ENCODE measurements at places on chromosomes 6 and 20.
A peak's percentile ranks its signal among the peaks of the same experiment; 100 is the strongest.

DNA sequence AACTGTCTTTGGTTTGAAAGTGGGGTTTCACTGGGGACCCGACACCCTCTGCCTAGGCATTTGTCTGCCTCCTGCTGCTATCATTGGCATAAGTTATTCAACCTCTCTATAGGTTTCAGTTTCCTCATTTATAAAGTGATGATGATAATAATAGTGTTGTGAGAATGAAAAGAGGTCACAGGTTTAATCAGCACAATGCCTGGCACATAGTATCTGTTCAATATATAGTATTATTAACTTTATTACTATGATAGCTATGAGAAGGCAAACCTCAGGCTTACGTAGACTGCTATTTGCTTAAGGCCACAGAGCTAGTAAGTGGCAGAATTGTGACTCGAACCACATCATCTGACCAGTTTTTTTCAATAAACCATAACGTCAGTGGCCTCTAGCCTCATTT is 256.8 kb downstream of the CDKAL1 start:
- no peak for DNase-seq

GRCh38 chr6:151276112-151276740 is 36.5 kb downstream of the AKAP12 start:
- DNase-seq: no peak

DNA sequence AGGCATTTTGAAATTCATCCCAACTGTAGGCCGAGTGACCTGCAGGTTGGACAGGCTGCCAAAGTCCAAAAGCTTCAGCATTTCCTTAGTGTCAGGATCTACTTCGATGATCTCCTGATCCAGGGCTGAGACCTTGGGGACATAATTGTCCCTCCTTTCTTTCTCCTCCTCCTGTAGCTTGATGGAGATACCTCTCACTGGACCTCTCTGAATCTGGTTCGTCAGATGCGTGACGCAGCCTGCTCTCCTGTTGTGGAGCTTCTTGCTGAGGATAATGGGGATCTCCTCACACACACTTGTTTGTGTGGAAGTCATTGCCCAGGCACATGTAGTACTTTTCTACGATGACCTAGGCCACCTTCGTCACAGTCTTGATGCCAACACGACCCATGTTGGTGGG is 1.5 kb upstream of the MAS1L start:
- no peak for DNase-seq

DNA sequence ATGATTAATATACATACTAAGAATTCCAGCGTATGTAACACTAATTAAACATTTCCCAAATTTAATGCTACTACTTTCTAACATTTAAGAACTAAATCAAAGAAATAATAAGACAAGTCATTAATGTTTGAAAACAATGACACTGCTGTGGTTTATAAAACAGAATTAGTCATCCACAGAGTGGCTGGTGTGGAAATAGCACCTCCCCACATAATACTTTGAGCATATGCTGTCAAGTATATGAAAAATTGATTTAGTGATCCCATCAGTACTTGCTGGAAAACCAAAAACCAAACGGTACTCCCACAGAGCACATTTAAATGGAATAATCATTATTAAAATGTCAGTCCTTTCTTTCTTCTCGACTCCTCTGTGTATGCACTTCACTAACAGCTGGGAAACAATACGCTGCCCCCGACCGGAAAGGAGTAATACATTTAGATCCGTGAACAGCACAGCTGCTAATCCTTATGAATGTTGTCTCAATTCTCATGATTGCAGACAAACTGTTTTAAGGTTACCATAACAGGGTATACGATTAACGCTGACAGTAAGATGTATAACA is 78.4 kb downstream of the PREP start:
- no peak for DNase-seq

GRCh38 chr6:72969666-72970065 is 255.6 kb downstream of the KHDC1L start:
- no peak for DNase-seq

GRCh38 chr6:155498370-155498769 is 42.7 kb upstream of the NOX3 start:
- no peak for DNase-seq

DNA sequence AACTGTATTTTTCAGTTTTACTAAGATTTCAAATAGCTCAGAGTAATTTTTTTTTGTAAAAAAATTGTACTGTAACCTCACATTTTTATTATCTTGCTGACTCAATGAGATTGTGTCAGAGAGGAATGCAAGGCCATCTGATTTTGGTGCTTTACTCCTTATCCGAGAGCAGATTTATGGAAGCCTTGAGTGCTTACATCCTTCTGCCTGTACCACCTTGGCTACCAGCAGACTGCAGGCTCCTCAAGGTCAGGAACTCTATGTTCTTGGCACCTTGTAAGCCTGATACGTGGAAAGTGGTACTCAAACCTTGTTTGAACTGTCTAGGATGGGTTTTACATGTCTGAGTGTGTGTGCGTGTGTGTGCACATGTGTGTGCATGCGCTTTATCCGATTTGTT is 80.1 kb upstream of the MLIP start:
- no peak for DNase-seq

DNA sequence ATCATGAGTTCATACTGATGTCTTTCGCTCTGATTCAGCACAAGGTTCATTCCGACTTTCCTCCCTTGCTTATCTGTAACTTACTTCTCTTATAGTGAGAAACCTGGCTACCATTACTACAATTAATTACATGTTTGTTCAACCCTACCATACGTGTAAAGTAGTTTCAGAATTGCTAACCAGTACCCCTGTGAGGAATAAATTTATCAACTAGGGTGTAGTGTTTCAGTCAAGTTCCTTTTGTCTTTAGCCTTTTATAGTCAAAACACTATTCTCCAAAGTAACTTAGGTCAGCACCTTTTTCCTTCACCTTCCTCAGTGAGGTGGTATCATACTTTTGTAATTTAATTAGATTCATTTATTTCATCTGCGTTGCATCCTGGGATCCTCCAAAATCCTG is 64.9 kb downstream of the MAP3K4 start:
- DNase-seq: no peak

DNA sequence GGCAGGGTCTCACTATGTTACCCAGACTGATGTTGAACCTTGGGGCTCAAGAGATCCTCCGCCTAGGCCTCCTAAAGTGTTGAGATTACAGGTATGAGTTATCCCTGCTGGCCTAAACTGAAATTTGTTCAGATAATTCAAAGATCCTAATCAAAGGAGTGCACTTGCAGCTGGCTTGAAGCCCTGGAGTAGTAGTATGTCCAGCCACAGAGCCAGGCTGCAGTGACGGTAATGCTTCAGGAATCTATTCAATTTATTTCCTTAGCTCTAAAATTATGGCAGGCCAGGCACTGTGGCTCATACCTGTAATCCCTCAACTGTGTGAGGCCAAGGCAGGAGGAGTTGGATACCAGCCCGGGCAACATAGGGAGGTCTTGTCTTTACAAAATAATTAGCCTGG is 1.4 kb upstream of the DDX43 start:
- DNase-seq: no peak

GRCh38 chr20:45913116-45913515 is 1.2 kb upstream of the PLTP start:
- DNase-seq: no peak

DNA sequence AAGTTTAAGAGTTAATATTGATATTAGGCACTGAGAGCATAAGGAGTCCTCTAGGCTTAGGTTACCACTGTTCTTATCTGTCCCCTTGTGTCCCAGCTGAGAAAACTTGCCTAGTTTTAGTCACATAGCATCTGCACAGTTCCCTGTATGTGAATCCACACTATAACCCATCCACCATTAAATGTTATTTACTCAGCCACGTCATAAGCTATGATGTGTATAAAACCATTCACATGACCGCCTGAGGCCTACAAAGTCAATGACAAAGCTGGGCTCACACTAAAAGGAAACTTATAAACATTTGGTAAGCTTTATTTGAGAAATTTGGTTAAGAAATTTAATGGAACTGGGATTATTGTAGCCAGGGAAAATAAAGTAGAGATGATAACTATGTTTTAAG is 59.2 kb upstream of the TFAP2D start:
- no peak for DNase-seq

DNA sequence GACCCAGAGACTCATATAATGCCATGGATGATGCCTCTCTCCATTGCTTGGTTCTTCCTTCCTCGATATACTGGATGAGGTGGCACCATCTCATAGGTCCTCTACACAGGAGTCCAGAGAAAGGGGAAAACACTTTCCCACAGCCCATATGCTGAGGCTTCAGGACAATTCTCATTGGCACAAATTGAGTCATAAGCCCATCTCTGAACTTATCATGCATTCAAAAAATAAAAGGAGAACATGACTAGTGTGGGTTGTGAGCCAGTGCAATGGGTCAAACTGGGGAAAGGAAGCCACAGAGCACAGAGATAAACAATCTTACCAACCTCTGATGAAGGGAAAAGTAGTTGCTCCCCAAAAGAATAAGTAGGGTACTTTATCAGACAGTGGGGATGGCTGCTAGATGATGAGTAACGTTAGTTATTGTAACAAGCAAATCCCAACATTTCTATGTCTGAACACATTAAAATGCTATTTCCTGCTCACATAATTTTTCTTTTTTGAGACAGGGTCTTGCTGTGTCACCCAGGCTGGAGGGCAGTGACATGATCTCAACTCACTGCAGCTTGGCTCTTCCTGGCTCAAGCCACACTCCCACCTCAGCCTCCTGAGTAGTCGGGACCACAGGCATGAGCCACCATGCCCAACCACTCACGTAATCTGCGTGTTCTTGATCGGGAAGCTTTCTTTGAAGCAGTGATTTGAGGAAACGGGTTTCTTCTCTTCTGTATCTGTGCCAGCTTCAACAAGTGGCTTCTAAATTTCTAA is 27.0 kb downstream of the SOD2 start:
- DNase-seq: peak; percentile 47

- no peak for DNase-seq
Measured at GRCh38 chr6:105452924-105453756, 50.3 kb upstream of the PREP start.

DNA sequence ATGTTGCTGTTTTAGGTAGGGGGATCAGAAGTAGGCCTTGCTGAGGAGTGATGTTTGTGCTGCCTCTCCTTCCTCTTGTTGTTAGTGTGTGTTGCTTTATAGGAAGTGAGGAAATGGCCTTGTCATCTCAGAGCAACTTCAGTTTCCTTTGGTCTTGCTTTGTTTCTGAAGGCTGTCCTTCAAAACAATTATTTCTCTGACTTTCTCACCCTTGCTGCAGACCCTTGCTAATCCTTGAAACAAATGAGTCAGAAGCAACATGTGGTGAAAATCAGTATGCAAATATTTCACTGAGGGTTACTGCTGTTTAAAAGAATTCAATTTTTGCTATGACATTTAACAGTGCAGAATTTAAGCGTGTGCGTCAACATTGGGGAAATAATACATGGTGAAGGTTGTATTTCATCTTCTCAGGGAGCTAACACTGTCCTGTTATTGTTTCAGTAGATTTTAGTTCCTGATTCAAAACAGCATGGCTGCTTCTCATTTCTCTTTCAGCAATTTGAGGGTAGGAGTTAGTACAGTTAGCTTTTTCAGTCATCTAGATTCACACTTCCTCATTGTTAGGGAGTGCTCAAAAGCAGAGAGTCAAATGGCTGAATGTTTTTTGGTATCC is 13.8 kb downstream of the RNF144B start:
- DNase-seq: no peak

DNA sequence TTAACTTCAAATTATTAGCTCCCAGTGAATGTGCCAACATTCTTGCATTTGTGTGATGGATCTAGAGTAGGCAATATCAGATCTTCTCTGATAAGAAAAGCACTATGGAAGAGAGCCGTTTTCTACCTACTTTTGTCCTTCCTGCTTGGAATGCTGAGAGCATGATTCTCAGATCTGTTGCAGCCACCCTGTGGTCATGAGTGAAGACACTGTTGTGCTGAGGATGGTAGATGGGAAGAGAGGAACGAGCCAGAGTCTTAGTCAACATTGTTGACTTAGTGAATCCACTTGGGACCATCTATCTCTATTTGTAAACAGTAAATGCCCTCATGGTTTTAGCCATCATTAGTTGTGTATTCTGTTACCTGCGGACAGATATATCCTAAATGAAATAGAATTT is 202.6 kb downstream of the CD109 start:
- no peak for DNase-seq

DNA sequence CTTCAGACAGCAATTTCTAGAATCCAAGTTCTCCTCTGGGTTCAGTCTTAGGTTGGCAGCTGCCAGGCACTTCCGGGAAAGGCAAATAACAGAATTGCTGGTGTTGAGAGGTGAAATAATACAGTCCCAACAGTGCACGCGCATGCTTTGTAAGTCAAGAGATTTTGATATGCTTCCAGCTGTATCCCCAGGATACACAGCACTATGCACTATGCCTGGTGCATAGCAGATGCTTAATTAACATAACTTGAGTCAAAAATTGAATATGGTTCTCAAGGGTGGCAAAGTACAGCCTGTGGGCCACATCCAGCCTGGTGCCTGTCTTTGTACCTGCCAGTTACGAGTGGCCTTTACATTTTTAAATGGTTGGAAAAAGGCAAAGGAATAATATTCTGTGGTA is 18.9 kb upstream of the PMEPA1 start:
- no peak for DNase-seq

GRCh38 chr20:35956616-35957015 is 2.3 kb upstream of the SCAND1 start:
- DNase-seq: no peak

GRCh38 chr6:9553002-9553401 is 861.9 kb downstream of the TFAP2A start:
- no peak for DNase-seq

DNA sequence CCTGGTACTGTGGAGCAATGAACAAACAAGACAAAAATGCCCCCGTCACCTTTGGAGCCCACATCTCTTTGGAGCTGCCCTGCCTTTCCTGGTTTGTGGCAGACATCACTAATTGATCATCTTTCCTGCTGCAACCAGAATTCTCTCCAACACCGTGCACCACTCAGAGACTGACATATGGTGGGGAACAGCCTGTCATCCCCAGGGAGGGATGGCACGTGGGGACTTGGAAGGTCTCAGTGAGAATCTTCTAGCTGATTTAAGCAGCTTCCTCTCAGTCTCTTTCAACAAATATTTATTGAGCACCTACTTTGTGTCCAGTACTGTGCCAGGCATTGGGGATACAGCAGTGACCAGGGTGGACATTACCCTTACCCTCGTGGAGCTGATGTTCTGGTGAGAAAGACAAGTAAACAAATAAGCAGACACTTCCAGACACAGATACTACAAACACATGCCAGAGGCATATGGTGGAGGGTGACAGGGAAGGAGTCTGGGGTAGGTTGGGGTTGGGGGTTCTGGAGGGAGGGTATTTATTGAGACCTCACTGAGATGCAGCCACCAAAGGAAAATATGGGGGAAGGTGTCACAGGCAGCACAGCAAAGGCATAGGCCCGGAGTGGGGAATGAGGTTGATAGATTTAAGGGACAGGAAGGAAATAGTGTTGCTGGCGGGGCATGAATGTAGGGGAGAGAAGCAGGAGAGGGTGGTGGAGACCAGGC is 82.3 kb downstream of the CEBPB start:
- DNase-seq: no peak

DNA sequence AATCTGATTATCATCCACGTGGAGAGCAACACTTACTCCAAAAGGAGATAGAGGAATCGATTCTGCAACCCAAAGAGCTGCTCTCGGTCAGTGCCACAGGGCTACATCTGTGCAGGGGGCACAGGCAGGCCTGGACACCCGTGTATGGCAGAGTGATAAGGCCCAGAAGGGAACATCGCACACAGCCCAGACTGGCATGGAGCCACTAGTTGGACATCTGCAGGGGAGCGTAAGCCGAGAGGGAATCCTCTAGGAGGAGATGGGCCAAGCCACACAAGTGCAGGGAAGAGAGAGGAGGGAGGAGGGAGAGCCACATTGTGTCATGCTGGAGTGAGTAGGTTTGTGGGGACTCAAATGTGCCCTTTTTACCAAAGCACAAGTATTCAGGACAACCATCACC is 50.4 kb upstream of the ENTPD6 start:
- DNase-seq: no peak
